ENCODE measurements at places on chromosomes 6 and 20.

GRCh38 chr6:84358581-84358980 lies 131.1 kb upstream of the CEP162 start:
- no peak for DNase-seq

- DNase-seq, result no peak
Measured at GRCh38 chr20:45323731-45324130, 15.6 kb upstream of the MATN4 start.

GRCh38 chr6:138640028-138640427 lies 133.5 kb upstream of the CCDC28A start:
- DNase-seq, result no peak

DNA sequence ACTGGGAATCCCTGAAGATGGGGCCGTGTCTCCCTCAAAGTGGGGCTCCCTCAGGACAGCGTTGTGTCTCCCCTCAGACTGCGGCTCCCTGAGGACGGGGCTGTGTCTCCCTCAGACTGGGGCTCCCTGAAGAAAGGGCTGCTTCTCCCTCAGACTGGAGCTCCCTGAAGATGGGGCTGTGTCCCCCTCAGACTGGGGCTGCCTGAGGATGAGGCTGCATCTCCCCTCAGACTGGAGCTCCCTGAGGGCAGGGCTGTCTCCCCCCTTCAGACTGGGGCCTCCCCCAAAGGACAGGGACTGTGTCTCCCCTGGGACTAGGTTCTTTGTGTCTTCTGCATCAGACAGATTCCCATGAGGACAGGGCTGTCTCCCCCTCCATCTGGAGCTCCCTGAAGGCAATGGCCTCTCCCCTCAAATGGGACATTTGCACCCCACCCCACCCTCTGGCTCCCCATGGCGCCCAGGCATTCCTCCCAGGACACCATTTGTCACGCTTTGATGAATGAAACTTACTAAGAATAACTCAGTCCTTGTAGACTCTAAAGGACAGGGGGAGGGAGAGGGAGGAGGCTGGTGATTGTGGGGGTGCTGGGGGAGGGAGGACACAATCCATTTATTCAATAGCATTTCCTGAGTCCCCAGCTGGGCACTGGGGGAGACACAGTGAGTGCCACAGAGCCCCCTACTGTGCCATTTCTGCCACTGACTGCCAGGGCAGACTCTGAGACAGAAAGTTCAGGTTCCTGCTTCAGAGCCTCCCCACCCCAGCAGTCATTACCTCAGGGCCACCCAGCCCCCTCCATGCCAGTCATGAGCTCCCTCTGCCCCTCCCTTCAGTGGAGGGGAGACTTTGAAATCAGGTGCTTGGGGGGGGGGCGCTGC lies 122.4 kb downstream of the MRPL14 start:
- peak; percentile 15 for DNase-seq

- DNase-seq, result no peak
Measured at GRCh38 chr6:117440706-117441525, 15.2 kb upstream of the ROS1 start.

GRCh38 chr6:103122766-103123601 lies 1729.5 kb downstream of the GRIK2 start:
- no peak for DNase-seq

- DNase-seq, result no peak
Measured at GRCh38 chr20:17531665-17532025, 466 bp upstream of the BFSP1 start.

- DNase-seq, result no peak
Measured at GRCh38 chr6:129188795-129189194, 305.9 kb downstream of the LAMA2 start.

DNA sequence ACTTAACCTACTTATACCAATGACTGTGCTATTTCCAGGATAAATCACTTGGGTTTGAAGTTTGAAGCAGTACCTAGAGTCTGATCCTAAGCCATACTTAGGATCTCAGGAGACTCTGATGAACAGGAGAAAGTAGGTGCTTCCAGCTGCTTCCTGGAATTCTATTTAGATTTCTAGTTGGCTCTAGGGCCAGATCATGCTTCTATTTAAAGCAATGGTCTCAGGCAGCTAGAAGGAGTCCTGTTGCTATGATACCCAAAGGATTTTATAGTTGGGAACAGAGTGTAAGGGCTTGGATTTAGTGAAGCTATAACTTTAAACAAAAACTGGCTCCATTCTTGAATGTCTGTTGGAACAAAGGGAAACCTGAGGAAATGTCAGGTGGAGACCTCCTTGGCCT lies 52.4 kb upstream of the TINAG start:
- DNase-seq, result no peak

- DNase-seq, result no peak
Measured at GRCh38 chr20:63976980-63977738, 2.3 kb downstream of the SAMD10 start.

DNA sequence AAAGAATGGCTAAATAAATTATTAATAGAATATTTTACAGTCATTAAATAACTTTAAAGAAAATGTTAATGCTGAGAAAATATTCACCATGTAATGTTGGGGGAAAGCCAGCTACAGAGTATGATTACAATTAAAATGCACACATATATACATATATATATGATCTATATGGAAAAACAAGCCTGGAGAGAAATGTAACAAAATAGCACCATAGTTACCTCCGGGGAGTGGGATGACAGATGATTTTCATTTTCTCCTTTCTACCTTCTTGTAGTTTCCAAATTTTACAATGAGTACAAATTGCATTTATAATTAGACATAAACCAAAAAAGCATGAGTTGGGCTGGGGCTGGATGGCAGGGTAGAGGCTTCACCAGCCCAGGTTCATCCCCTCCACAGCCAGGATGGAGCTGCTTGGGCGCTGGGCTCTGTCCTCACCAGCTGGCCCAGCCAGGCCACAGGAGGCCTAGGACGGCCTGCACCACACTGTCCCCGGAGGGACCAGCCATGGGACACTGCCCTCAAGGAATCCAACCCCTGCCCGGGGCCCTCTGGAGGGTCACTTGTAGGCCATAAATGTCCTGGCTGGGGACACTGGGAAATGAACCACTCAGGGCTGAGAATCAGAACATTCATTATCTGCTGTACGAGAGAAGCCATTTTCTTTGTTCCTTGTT lies 10.3 kb downstream of the C20orf203 start:
- DNase-seq, result no peak

DNA sequence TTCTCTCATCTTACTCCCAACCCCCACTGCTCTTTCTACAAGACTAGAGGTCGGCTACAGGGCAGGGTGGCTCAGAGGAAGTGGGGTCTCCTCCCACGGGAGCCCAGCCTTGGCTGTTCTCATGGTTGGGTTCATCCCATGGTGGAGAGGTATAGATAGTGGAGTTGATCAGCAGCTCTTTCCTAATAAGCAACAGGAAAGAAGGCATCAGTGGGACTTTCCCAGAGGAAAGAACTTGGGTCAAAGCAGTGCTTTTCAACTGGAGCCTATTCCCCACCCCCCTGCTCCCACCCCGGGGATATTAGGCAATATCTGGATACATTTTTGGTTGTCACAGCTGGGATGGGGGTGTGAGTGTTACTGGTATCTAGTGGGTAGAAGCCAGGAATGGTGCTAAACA lies 200.9 kb downstream of the NFATC2 start:
- DNase-seq, result no peak

- no peak for DNase-seq
Measured at GRCh38 chr20:49831770-49832631, 19.4 kb downstream of the SLC9A8 start.

DNA sequence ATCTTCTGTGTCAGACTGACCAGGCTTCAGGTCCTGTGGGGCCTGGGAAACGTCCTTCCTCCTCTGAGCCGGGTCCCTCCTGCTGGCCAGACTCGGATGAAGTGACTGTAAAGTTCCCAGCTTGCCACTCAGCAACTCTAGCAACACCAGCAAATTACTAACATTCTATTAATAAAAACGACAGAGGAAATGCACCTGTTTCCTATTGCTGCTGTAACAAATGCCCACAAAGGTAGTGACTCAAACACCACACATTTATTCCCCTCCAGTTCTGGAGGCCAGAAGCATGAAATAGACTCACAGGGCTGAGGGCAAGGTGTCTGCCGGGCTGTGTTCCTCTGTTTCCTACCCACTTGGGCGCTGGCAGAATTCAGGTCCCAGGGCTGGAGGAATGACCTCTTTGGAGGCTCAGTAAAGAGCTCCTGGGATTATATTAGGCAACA lies 48.8 kb downstream of the CTCFL start:
- DNase-seq, result no peak

GRCh38 chr20:58228103-58228483 lies 360 bp downstream of the ANKRD60 start:
- no peak for DNase-seq

GRCh38 chr6:15365273-15365687 lies 119.4 kb downstream of the JARID2 start:
- DNase-seq, result peak; percentile 52

DNA sequence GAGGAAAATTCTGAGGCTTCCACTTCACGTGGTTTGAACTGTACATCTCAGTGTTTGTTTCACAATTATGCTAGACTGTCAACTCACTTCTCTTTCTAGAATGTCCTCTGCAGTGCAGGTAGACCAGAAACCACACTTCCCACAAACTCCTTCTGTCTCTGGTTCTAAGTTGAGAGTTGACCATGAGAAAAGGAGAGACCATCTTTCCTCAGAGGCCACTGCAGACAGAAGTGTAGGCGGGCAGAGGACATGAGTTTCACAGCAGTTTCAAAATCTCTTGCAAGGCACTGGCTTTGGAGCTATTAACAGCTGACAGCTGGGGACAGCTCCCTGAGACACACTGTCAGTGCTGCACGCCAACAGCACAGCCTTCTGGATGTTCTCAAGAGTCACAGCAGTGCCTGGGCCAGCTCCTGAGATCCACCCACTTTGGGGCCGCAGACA lies 55.4 kb upstream of the MOXD1 start:
- DNase-seq, result no peak

DNA sequence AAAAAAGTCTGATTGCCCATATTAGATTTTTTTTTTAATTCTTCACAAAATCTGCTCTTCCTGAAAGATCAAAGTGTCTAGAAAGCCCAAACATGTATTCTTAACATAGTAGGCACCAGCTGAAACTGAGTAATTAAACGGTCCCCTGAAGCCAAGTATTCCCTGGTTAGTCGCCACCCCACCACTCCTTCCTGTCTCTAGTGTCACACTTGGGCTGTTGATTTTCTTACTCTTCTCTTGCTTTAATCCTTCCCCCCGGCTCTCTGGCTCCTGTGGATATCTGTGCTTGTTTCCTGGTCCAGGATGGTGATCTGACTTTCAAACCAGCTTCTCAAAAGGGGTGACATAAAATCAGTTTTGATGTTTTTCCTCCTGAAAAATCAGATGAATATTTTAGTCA lies 162.9 kb downstream of the QKI start:
- no peak for DNase-seq

- DNase-seq, result no peak
Measured at GRCh38 chr20:17097603-17098002, 129.2 kb upstream of the PCSK2 start.

DNA sequence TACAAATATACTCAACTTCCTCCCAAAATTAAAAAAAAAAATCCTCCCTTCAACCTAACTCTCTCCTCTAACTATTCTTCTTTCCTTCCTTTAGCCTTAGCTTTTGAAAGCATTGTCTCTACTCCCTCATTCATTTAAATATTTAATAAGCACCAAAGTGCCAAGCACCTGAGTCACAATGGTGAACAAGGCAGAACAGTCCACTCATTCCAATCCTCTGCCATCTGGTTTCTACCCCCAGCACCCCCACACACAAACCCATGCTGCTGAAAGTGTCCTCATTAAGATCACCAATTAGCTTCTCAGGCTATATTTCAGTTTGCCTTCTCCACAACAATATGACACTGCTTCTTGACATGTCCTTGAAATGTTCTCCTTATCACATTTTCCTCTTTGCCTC lies 76.3 kb downstream of the DTNBP1 start:
- DNase-seq, result peak; percentile 29

All from stimulated activated CD4-positive, alpha-beta T cell treated with anti-CD3 and anti-CD28 coated beads, Interleukin-1b, Interleukin-23, amount 100 ng/mL, for 48 hours (primary cell).